ENCODE measurements at places on chromosomes 12 and 14.

- no peak for DNase-seq
These were observed 533.9 kb upstream of the LRFN5 start for GRCh38 chr14:41072776-41073175.

GRCh38 chr14:61331992-61332657 lies 10.7 kb downstream of the PRKCH start:
- no peak for DNase-seq

- DNase-seq = no peak
These were observed 141.4 kb downstream of the CRADD start for GRCh38 chr12:93818488-93819049.

DNA sequence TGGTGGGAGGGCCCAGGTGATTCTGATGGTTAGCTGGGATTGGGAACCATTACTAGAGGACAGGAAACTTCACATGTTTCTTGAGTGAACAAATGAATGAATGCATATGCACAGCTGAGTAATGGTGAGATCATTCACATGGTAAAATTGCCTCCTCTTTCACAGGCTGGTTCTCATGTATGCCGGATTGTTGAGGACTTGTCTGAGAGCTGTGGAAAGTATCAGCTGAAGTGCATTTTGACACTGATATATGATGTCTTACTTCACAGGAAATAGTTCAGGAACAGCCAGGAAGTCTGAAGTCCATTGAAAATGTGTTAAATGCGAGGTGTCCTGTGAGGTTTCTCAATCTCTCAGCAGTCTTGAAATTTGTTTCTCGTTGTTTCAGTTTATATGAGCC lies 77.6 kb upstream of the DACT1 start:
- no peak for DNase-seq

GRCh38 chr12:18158774-18159557 lies 69.0 kb upstream of the RERGL start:
- DNase-seq = no peak

- no peak for DNase-seq
These were observed 26.8 kb downstream of the EMP1 start for GRCh38 chr12:13223179-13223804.

DNA sequence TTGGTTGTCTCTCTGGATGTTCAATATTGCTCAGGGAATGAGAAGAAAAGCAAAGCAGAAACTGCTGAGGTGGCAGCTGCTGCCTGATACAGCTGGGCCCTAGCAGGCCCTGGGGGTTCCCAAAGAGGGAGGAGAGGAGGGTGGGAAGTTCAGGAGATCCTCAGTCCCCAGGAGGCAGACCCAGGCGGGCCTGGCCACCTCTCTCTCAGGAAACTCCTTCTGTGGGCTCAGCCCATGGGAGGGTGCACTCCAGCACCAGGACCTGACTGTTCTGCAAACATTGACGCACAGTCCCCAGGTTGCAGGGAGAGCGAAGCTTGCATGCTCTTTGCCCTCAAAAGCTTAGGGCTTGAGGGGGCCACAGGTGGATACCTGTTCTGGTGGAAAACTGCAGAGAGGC lies 29.6 kb downstream of the IRF2BPL start:
- DNase-seq = no peak

- DNase-seq = no peak
These were observed 66.1 kb downstream of the SAMD4A start for GRCh38 chr14:54633076-54633475.

DNA sequence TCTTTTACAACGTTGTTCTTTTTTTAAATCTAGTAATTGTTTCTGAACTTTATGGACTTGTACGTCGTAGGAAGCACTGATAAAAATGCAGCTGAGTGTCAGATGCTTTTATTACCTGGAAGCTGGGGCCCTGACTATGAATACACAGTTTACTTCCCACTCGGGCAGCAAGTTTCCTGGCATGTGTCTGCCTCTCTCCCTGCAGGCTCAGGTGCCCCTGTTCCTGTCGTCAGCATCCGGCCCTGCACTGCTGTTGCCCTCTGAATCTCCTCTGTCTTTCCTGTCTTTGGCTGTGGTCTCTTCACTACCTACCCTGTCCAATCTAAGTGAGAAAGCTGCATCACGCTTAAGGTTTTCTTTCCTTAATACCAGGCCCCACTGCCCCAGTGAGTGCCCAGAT lies 75.8 kb downstream of the PELI2 start:
- DNase-seq = no peak

- no peak for DNase-seq
These were observed 90.8 kb downstream of the LGMN start for GRCh38 chr14:92657457-92658142.

- DNase-seq = no peak
These were observed 53.8 kb upstream of the CCDC196 start for GRCh38 chr14:66432334-66432733.

GRCh38 chr12:70354787-70355186 lies 11.3 kb upstream of the KCNMB4 start:
- DNase-seq = no peak

- no peak for DNase-seq
These were observed 289.1 kb downstream of the RPS29 start for GRCh38 chr14:49297102-49297501.

GRCh38 chr12:132622437-132623071 lies 4.0 kb downstream of the P2RX2 start:
- DNase-seq = no peak

DNA sequence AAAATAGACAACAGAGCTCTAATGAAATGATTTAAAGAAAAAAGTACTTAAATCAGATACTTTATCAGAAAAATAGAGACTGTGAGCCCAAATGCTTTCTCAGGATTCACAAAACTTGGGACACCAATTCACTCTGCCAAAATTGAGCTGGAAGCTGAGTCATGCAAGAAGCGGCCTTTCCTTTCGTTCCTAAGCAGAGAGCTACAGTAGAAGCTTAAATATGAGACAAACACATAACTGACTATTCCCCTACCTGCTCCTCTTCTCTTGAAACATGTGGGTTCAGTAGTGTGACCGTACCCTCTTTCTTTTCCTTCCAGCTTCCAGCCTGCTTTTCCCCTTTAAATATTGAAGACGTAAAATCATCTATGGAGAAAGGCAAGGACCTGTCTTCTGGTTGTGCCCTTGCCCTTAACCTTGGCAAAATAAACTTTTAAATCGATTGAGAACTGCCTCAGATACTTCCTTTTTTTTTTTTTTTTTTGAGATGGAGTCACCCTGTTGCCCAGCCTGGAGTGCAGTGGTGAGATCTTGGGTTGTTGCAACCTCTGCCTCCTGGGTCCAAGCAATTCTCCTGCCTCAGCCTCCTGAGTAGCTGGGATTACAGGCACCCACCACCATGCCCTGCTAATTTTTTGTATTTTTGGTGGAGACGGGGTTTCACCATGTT lies 4.4 kb upstream of the SDS start:
- DNase-seq = no peak

GRCh38 chr14:86321151-86321550 lies 791.2 kb downstream of the FLRT2 start:
- DNase-seq = no peak

- DNase-seq = no peak
These were observed 1248.3 kb upstream of the USP15 start for GRCh38 chr12:61011767-61012423.

DNA sequence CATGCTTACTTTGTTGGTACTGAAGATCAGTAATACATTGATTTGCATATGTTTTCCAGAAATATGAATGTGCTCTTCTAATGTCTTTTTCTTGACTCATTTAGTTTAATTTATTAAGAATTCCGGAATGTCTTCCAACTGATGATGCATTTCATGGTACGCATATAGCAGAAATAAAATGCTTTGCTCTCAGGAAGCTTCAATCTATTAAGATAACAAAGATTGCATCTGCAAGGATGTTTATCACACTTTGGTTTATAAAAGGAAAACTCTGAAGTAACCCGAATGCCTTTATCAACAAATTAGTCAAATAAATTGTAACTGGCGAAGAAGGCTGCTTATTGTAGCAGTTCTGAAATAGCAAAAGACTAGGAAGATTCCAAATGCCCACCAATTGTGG lies 166.4 kb upstream of the LMNTD1 start:
- no peak for DNase-seq

Measured in NCI-H2081 treated with DMSO at 0.1 percent for 48 hours (cell line).